ENCODE measurements at places on chromosomes 2 and 18.

GRCh38 chr18:46756025-46756558 is 761 bp downstream of the ST8SIA5 start:
- no peak for DNase-seq

- no peak for DNase-seq
Observed at GRCh38 chr2:162782138-162782537, 56.4 kb downstream of the KCNH7 start.

DNA sequence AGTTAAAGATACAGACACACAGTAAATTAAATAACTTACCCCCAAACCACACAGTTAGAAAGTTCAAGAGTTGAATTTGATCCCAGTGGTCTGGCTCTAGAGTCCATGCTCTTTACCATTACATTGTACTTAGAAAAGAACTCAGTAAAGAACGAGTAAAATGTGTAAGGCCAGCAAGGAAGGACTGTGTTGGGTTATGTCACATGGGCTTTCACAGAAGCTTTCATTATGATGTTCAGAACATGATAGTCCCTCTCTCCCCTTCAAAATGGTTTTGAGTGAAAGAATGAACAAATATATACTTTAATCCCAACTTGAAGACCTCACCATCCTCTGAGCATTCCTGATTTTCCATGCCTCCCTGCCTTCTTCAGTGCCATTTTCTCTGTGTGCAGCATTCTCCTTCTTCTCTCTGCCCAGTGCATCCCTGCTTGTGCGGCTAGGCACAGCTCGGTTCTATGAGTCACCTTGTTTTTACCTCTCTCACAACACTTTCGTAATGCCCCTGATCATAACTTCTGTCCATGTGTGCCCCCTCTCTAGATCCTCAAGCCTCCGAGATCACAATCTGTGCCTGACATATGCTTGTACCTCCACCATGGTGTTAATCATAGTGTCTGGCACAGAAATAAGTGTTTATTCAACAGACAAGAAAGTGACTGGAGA is 22.0 kb downstream of the RASGRP3 start:
- no peak for DNase-seq

DNA sequence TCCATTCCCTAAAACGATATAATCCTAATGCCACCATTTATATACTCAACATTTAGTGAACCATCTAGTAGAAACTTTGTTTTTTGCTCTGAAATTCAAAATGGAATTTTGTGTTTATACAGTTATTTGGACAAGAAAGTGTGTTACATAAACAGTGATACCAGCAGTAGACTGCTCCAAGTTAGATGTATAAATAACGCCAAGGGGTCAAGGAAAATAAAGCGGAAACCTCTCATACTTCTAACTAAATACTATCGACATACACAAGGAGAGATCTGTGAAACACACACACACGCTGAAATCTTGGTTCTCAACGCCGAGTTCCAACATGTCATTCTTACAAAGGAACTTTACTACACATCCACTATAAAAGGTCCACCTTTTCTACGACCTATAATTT is 1.2 kb downstream of the TXNL1 start:
- DNase-seq, result no peak

DNA sequence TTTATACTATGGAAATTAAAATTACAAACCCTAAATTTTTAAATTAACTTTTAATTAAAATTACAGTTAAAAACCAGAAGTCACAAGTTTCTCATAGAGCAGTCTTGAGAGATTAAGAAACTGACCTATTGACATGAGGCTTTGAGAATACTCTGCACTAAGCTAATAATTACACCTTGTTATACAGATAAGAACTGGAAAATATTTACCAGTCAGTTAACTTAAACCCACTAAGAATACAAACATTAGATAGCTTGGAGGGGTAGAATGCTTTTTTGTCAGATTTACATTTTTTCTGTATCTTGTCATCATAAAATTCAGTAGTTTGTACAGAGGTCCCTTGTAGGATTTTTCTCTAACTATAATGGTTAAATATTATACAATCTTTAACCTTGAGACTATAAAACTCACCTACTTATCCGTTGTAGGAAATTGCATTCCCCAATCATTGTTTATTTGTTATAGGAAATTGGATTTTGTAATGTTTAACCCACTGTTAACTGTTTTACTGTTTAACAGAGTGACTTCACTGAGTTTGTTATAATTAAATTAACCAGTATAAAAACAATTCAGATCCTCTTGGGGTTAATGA is 219.7 kb upstream of the PKDCC start:
- DNase-seq, result no peak

DNA sequence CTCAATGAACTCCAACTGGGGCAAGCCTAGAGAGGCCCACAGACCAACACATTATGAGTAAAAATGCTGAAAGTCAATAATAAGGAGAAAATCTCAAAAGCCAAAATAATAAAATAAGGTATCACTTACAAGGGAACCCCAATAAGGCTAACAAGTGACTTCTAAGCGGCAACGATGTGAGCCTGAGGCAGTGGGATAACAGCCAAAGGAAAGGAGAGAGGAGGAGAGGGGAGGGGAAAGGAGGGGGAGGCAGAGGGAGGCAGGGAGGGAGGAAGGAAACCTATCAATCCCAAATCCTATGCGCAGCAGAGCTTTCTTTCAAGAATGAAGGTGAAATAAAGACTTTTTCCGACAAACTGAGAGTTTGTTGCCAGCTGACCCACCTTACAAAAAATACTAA is 6.0 kb upstream of the NFATC1 start:
- DNase-seq, result no peak

GRCh38 chr18:23228102-23229061 is 93.1 kb downstream of the CABLES1 start:
- no peak for DNase-seq

GRCh38 chr2:133755480-133756300 is 187.4 kb upstream of the NCKAP5 start:
- DNase-seq, result peak; percentile 100

DNA sequence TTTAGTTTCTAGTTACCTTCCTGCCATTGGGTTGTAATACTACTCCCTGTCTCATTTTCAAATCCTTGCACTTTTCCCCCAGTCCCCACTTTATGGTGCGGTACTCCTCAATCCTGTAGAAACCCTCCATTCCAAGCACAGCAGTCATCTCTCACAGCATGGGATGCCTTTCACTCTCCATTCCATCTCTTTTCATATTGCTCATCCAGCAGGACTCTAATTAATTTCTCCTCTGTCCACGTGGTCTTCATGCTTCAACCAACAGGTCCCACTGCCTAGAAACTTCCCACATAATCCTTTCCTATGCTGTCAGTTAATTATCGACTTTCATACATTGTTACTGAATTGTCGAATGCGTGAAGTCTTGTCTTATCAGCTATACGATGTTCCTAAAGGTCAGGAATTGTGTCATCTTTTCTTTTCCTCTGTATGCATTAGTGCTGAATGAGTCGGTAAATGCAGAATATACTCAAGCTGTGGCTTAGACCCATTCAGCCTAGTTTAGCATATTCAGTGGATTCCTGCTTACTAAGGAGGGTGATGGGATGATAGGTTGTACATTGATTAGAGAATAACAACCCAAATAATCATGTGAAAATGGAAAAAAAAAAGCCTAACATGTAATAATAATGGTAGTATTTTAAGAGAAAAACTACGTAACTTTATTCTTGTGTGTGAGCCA is 89.7 kb downstream of the CRIM1 start:
- DNase-seq, result peak; percentile 65

GRCh38 chr2:172397148-172397834 is 30.1 kb upstream of the ITGA6 start:
- DNase-seq, result no peak

GRCh38 chr2:61660511-61661388 is 122.6 kb upstream of the XPO1 start:
- no peak for DNase-seq

GRCh38 chr2:200812122-200813022 is 662 bp downstream of the BZW1 start:
- no peak for DNase-seq

DNA sequence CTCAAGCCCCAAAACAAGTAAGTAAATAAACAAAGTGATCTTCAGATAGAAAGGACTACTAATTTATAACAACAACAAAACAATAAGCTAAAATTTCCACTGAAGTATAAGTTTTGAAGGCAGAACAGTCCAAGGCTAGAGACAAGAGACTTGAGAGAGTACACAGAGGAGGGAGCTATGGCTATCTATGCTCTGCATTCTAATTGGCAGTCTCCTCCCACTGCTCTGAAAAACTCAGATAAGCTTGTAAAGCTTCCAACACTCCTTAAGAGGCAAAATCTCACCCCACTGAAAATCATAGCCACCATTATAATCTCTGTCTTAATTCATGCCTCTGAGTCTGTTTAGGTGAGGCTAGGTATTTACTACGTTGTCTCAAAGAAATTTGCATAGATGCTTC is 714.6 kb upstream of the LRATD1 start:
- DNase-seq, result no peak

- DNase-seq, result no peak
Observed at GRCh38 chr2:161384864-161385263, 31.2 kb upstream of the TBR1 start.

DNA sequence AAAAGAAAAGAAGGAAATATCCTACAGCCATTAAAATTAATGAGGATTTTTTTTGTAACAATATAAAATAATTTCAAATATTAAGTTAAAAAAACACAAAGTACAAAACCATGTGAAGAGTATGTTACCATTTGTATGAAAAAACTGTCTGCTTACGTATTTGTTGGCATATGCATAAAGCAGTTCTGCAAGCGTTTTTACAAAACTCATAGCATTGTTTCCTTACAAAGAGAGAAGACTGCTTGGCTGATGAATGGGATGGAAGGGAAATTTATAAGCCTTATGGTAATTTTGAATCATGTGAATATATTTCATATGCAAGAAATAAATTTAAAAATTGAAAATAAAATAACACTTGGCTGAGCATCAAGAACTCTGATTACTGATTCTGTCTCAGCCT is 63.1 kb downstream of the METTL4 start:
- DNase-seq, result no peak

DNA sequence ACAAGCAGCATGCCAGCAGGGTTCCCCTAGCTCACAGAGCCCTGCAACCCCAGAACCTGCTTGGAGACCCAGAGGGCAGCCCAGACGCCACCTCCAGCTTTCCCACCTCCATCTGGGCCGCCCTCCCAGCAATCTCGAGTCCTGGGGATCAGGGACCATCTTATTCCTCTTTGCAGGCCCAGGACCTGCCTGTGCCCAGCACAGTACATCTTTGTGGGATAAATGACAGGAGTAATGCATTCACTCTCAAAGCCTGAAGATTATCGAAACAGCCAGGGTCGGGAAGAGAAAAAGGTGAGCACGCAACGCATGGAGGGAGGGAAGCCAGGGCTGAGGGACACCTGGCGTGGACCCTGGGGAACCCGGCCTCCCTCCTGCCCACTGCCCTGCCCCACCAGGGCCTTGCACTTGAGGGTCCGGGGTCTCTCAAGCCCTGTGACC is 144.1 kb downstream of the NDUFA10 start:
- DNase-seq, result no peak

GRCh38 chr2:8039732-8040131 is 642.1 kb upstream of the ID2 start:
- DNase-seq, result no peak

- DNase-seq, result no peak
Observed at GRCh38 chr18:69658103-69658502, 257.4 kb downstream of the DOK6 start.

GRCh38 chr2:154527962-154528361 is 170.5 kb upstream of the KCNJ3 start:
- DNase-seq, result no peak

- DNase-seq, result no peak
Observed at GRCh38 chr2:32258242-32258641, 6.4 kb downstream of the NLRC4 start.

- no peak for DNase-seq
Observed at GRCh38 chr2:60416221-60417008, 137.0 kb downstream of the BCL11A start.

DNA sequence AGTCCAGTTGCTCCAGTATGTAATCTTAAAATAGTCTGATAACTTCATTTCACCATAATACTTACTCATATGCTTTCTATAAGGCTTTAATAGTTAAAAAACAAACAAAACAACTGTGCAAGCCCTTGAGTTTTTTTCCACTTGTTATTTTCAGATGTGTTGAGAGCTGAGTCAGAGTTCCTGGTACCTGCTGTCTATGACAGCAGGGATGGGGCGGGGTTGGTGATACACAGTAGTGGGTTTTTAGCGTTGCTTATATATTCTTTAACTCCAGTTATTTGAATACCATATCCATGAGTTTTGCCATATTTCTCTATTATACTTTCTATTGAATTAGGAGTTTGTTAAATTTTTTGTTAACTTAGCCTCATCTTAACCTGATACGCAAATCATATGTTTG is 5.0 kb downstream of the NAPG start:
- DNase-seq, result no peak

GRCh38 chr2:203379156-203379555 is 51.0 kb downstream of the ABI2 start:
- no peak for DNase-seq

DNA sequence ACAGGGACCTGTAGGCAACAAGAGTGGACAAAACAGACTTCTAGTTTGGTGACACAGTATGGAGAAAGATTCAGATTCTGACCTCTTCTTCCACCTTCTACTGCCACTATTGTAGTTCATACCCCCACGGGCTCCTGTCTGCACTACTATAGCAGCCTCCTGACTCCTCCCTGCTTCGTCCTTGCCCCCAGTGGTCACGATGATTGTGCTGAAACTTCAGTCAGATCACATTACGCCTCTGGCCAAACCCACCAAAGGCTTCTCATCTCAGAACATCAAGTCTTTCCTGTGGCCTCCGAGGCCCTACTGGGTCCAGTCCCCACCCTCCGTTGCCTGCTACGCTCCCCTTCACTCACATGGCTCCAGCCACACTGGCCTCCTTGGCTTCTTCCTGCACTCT is 147.6 kb downstream of the CYP26B1 start:
- DNase-seq, result no peak

DNA sequence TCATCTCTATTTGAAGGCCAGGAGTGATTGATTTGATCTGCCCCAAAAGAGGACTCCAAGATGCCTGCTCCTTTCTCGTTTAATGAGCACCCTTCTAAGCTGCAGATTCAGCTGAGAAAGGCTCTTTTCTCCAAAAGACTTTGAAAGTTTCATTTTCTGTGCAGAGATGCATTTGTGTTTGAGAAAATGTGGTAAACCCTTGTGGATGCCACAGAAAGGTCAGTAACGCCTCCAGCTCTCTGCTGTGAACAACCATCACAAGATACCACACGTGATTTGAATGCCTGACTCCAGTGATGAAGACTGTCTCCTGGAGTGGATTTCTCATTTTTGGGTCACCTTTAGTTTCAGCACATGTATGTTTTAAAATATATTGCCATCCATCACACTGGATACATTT is 35.0 kb upstream of the CCDC85A start:
- DNase-seq, result no peak
